MCF 10A (cell line): ENCODE measurements at places on chromosomes 7 and 10. TPM values are rescaled to one million over a fixed set of nuclear protein-coding genes. Genes with fewer than 3 reads are reported as not detected.

HUS1 gene
- total RNA-seq: 39.9 and 42.8 TPM in 2 replicates

FAS gene
- total RNA-seq: 55.6 and 60.2 TPM in 2 replicates

SPDYE1 gene
- total RNA-seq: not detected in 2 replicates

PLA2G12B gene
- not detected in 2 replicates for total RNA-seq

DPYSL4 gene
- 0.21 TPM in 1 of 2 replicates, not detected in the other for total RNA-seq

SDK1 gene
- 1.5 and 3.3 TPM in 2 replicates for total RNA-seq

EPHA1 gene
- 0.89 and 1.2 TPM in 2 replicates for total RNA-seq

HOXA3 gene
- 8.2 and 14.0 TPM in 2 replicates for total RNA-seq

FZD1 gene
- total RNA-seq: 3.3 and 4.4 TPM in 2 replicates

AKR1C8 gene
- total RNA-seq: 0.27 TPM in 1 of 2 replicates, not detected in the other

GPER1 gene
- total RNA-seq: 0.28 and 0.32 TPM in 2 replicates

ZNF248 gene
- 5.7 and 10.0 TPM in 2 replicates for total RNA-seq

PNLIP gene
- not detected in 2 replicates for total RNA-seq

SLC39A12 gene
- total RNA-seq: not detected in 2 replicates

OR6B1 gene
- total RNA-seq: not detected in 2 replicates

VWDE gene
- total RNA-seq: 3.0 and 3.1 TPM in 2 replicates

IFIT1B gene
- total RNA-seq: not detected in 2 replicates

PRKCQ gene
- total RNA-seq: 0.44 and 0.52 TPM in 2 replicates

SUFU gene
- total RNA-seq: 6.3 TPM in 2 replicates

AGR3 gene
- total RNA-seq: not detected in 2 replicates

VWC2 gene
- total RNA-seq: not detected in 2 replicates

NYAP1 gene
- total RNA-seq: 0.21 TPM in 1 of 2 replicates, not detected in the other

NODAL gene
- total RNA-seq: not detected in 2 replicates

LGI1 gene
- total RNA-seq: not detected in 2 replicates

SP4 gene
- total RNA-seq: 4.4 and 6.5 TPM in 2 replicates

TBXAS1 gene
- 1.5 and 4.4 TPM in 2 replicates for total RNA-seq

TMEM184A gene
- 9.0 and 14.2 TPM in 2 replicates for total RNA-seq

SLC26A3 gene
- not detected in 2 replicates for total RNA-seq

DRGX gene
- not detected in 2 replicates for total RNA-seq
